Cortex of kidney (tissue), 1 donor: ENCODE measurements at places on chromosomes 12 and 14.

GRCh38 chr12:124711344-124711743 lies 143.9 kb upstream of the NCOR2 start:
- no peak for DNase-seq

DNA sequence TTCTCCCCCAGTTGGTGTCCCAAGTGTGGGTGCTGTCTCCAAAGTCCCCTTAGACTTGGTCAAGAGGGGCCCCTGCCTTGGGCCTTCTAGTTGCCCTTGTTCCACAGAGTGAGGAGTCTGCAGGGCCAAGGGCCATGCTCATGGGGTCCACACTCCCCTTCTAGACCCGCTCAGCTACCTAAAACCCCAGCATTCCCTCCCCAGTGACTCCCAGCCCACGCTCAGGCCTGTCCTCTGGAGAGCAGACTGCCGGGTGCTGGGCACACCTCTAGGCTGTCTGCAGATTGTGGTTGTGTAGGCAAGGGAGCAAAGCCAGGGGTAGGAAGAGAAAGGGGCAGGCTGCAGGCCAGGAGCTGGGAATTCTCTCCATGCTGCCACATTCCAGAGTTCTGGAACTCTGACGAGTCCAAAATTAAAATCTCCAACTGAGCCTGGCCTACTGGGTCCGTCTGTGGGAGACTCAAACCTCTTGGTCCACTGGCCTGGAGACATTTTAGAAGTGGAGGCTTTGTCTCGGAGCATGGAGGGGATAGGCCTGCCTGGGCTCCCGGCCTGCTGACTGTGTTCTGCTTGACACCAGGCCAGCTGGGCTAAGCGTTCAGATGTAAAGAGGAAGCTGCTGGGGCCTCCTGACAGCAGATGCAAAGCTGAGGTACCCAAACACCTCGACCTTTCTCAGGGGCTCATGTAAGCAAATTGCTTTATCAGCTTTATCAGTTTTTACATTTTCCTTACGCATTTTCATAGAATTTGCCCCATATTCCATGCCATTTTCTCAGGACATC lies 13.7 kb upstream of the KRT5 start:
- no peak for DNase-seq

DNA sequence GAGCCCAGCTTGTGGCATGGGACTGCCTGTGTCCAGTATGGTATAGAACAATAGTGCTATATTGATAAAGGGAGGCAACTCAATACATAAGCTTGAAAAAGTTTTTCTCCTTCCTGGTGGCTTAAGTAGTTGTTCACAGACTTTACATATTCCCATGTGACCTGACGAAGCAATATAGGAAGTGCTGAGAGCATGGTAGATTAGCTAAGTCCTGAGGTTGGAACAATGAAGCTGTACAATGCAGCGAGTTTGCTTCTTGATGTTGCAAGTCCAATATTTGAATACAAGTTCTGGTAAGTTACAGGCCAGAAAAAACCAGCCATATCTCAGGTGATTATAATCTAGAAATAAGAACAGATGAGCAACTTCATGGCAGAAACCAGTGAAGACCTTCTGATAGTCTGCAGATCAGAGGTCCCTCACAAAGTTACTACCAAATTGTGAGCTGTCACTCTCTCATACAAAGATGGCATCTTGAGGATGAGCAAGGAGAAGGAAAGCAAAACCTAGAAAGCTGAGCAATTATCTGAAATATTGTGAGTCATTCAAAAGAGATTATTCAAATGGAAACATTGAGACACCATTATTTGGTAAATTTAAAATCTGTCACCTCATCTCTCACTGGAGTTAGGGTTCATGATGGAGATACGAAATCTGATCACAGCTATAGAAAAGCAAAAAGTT lies 72.9 kb upstream of the BTG1 start:
- no peak for DNase-seq

DNA sequence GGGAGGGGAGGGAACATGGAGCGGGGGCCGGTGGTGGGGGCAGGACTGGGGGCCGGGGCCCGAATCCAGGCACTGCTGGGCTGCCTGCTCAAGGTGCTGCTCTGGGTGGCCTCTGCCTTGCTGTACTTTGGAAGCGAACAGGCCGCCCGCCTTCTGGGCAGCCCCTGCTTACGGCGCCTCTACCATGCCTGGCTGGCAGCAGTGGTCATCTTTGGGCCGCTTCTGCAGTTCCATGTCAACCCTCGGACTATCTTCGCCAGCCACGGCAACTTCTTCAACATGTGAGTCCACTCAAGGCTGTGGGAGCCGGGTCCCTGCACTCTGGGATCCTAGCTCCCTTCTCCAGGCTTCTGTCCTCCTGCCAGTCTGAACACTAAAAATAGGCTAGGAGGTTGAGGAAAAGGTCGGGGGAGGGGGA lies 1.1 kb downstream of the FITM1 start:
- DNase-seq: no peak

- DNase-seq: no peak
Observed at GRCh38 chr14:104788873-104789663, 6.5 kb downstream of the AKT1 start.

GRCh38 chr12:16020031-16020430 lies 108.9 kb downstream of the DERA start:
- no peak for DNase-seq
